ENCODE measurements at places on chromosomes 3 and 15.

GRCh38 chr3:11140713-11141104 lies 13.6 kb upstream of the HRH1 start:
- DNase-seq = no peak

GRCh38 chr3:11467875-11468274 lies 175.8 kb downstream of the VGLL4 start:
- no peak for DNase-seq

GRCh38 chr3:175593331-175593730 lies 734.2 kb downstream of the NAALADL2 start:
- DNase-seq = peak; percentile 28

DNA sequence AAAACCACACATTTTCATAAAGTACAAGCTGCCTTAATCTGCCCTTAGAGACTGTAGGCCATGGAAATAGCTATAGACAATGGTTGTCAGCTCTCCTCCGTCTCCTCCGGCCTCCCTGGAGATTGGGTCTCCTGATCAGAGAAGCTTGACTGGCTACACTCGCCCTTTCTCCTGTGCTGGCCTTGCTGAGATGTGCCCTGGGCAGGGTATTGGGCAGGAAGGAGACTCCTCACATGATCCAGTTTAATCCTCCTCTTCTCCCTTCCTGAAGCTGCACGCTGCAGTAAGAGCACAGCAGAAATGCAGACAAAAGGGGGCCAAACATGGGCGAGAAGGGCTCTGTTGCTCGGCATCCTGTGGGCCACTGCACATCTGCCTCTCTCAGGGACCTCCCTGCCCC lies at the start of gene SLC24A5:
TSS of gene SLC24A5 (plus strand) at position 246 of the 400 bp plus-strand sequence. CDS start at position 301, 55 bp downstream.
- DNase-seq = no peak

DNA sequence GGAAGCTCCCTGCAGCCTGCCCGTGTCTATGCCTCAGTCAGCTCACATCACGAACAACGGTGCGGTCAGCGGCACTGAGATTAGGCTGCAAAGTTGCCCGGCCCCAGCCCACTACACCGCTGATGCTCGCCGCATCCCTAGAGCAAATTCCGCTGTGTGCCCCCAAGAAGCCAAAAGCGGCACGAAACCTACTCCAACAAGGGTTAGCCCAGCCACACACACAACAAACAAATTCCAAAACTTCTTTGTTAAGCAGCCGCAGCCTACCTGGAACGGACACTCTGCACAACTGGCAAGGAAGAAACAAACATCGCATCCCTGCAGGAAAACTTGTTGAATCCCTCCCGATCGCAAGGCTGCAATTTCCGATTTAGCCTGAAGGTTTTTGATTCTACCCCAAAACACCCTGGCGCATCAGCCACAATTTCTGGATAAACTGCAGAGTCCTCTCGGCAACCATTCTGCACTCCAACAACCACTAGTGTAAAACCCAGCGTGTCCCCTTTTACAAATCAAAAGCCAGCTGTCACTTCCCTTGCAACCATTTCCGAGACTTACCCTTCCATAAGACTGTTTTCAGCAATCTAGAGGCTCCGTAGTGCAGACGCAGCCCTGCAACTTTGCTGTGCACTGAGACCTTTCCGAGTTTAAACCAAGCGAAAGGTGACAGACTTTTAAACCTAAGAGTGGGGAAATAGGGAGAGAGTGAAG lies 449 bp downstream of the ROBO1 start:
- no peak for DNase-seq

GRCh38 chr3:161744366-161744765 lies 247.8 kb downstream of the OTOL1 start:
- DNase-seq = no peak

GRCh38 chr15:83838763-83839162 lies 184.8 kb downstream of the ADAMTSL3 start:
- DNase-seq = no peak

DNA sequence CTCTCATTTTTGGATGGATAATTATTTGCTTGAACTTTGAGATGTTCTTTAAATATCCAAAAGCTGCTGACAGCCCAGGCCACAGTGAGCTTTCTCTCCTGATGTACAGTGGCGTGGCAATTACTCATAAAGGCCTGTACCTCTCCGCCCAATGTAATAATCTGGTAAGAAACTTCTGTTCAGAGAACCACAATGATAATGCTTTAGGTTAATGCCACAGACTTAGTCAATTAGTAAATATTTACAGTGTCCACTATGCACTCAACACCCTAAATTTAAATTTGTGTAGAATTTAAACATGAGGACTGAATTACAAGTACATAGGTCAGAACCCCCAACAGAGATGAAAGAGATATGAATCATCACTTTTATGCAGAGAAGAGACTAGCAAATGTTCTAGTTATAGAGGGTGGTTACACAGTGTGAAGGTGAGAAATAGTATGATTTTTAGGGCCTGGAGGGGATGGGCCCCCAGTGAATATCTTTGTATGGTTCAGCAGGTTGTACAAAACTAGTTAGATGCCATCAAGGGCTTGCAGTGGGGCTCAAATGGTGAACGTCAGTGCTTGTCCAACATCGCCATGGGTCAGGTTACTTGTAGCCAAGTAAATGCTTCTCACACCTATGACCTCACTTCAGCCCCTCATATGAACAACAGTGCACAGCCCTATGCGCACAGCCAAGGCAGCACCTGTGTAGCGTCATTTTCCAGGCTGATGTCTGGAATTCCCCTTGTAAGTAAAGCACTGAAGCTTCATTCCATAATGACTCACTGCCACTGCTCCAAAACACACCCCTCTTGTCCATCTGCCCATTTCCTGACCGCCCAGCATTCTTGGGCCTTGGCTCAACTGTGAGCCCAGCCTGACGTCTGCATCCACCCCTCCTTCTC lies 13.3 kb downstream of the ABHD2 start:
- DNase-seq = peak; percentile 97

DNA sequence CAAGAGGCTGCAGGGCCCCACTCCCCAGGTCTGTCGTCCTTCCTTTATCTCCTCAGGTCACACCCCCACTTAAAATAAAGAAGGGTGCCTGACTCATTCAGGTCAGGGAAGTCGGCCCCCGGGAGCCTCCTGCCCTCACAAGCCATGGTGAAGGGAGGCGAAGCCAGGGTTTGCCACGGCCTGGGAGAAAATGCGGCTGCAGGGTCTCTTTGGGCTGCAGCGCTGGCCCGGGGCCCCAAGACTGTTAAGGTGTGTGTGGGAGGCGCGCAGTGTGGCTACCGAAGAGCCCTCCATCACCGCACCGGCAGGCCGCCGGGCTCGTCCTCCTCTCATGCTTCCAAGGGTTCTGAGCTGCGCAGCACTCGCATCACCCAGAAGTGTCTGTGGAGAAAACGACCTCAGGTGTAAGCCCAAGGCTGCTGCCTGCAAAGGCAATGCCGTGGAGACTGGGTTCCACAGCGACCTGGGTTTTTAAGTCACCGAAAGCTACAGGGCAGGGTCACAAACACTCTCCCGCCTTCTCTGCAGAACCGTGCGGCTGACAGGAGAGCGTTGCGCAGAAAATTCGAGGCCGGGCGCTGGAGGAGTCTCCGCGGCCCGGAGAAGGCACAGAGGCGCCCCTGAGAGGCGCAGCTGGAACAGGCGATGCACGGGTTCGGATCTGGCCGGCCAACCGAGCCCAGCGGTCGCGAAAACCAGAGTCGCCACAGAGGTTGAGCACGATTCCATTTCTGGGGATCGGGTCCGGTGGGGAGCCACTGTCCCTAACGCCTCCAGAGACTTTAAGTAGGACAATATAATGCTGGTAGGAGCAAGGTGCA lies 8.7 kb downstream of the FOXL2 start:
- no peak for DNase-seq

- DNase-seq = peak; percentile 54
Measured at GRCh38 chr3:105233010-105233409, 133.7 kb upstream of the ALCAM start.

- DNase-seq = peak; percentile 8
Measured at GRCh38 chr3:141915766-141916165, 39.3 kb downstream of the ATP1B3 start.

- no peak for DNase-seq
Measured at GRCh38 chr3:188007897-188008296, 146.1 kb upstream of the LPP start.

GRCh38 chr3:39407259-39407629 lies 724 bp downstream of the RPSA start:
- peak; percentile 15 for DNase-seq

GRCh38 chr3:12959838-12960378 lies 113.3 kb downstream of the IQSEC1 start:
- DNase-seq = no peak

DNA sequence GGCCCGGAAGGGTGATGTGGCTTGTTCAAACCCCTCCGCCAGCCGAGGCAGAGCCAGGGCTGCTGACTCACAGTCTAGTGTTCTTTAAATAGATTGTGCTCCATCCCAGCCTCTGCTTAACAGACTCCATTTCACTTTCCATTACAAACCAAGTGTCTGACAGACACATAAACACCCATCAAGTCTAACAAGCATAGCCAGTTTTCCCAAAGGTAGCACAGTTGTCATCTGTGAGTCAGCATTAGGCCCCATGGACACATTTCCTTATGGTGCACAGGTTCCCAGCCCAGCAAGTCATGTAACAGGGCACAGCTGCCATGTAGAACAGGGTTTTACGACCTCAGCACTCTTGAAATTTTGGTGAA lies 109.9 kb upstream of the RAP2B start:
- peak; percentile 95 for DNase-seq

- DNase-seq = no peak
Measured at GRCh38 chr15:78002996-78003395, 74.5 kb downstream of the TBC1D2B start.

DNA sequence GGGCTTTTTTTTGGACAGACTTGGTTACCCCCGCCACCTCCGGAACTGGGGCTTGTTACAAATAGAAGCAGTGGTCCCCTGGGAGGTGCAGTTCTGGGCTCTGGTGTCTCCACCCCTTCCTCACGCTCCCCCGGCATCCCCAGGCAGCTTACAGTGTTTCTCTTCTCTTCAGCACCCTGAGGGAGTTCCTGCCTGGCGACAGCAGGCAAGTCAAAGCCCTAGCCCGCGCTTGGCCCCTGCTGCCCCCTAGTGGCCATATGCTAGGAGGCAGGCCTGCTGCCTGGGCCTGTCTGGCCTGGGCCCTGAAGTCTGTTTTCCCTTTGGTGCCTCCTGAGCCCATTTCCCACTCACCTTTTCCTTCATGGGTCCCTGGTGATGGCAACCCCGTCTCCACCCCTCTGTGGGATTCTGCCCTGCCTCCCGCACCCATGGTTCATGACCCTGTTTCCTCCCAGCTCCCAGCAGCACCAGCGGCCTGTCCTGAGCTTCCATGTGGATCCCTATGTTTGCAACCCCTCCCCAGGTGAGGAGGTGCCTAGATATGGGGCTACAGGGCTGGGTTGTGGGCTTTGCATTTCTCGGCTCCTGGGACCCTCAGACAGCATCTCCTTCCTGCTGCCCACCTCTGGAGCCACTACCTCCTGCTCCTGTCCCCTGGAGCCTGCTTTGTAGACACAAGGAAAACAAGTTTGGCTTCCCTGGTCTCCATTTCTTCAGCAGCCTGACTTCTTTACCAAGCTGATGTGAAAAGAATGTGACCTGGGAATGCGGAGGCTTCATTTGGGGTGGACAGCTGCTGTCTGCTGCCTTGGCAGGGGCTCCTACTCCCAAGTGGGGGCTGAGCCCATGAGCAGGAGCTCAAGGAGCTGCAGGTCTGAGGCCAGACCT lies 2.2 kb downstream of the SNX22 start:
- DNase-seq = peak; percentile 86

- DNase-seq = no peak
Measured at GRCh38 chr3:68751888-68752287, 180.5 kb downstream of the TAFA4 start.

GRCh38 chr15:52361494-52361893 lies 65.9 kb upstream of the MYO5C start:
- no peak for DNase-seq

GRCh38 chr15:60563539-60564404 lies 84.8 kb upstream of the ICE2 start:
- no peak for DNase-seq

- DNase-seq = no peak
Measured at GRCh38 chr3:51947215-51947900, 5.2 kb downstream of the PARP3 start.

DNA sequence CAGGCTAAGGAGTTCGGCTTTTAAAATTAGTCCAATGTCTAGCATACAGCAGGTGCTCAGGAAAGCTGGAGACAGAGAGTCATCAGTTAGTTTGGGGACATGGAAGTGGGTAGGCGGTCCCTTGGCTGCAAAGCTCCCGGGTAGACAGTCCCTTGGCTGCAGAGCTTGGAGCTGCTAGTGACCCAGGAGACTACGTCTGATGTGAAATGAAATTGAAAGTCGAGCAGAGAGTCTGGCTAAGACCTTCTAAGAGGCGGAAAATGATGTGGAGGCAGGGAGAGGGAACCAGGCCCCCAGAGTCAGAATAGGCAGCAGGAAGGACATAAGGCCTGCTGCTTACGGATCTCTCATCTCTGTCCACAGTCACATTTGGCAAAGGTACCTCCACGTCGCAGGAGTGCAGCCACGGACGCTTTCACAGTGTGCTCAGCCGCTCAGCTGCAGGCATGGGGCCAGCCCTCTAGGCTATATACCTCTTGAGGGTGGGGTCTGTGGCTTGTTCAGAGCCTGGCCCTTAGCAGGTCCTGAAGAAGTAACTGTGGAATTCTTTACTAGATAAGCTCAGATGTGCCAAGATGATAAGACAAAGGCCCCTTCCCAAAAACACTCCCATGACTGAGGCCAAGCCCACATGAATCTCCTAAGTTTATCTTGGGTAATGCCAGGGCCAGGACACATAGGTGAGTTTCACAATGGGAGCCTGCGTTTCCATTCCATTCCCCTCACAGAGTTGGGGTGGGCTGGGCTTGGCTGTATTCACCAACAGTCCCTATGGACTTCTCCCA lies 131.7 kb downstream of the XXYLT1 start:
- DNase-seq = no peak

- DNase-seq = peak; percentile 55
Measured at GRCh38 chr3:101939361-101940049, 90.2 kb downstream of the NFKBIZ start.

DNA sequence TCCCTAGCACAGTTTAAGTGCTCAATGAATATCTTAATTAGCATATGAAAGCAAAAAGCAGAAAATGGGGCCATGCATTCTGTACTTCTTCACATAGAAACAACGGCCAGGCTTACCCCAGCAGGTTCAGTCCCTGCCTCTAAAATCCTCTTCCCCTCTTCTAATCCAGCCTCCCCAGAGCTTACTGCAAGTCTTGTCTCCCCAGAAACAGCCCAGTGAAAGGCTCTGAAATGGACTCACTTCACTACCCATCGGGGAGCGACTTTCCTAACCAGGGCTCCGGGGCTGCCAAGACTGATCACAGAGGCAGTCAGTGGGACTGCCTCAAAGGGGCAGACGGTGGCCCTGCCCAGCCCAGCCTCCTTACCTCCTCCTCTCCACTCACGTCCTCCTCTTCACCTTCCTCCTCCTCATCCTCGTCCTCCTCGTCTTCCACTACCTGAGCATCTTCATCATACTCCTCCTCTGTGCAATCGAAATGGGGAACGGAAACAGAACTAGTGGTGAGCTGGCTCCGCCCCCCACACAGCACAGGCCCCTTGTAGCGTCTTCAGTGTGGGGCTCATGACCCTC lies 38.0 kb downstream of the ANP32A start:
- DNase-seq = no peak

GRCh38 chr15:38002883-38003477 lies 68.5 kb downstream of the TMCO5A start:
- DNase-seq = peak; percentile 81

- no peak for DNase-seq
Measured at GRCh38 chr15:74788683-74789151, 6.8 kb downstream of the CSK start.

- no peak for DNase-seq
Measured at GRCh38 chr3:18649666-18650363, 224.7 kb upstream of the SATB1 start.
